ENCODE measurements at places on chromosomes 5 and 9.
A peak's percentile ranks its signal among the peaks of the same experiment; 100 is the strongest.

DNA sequence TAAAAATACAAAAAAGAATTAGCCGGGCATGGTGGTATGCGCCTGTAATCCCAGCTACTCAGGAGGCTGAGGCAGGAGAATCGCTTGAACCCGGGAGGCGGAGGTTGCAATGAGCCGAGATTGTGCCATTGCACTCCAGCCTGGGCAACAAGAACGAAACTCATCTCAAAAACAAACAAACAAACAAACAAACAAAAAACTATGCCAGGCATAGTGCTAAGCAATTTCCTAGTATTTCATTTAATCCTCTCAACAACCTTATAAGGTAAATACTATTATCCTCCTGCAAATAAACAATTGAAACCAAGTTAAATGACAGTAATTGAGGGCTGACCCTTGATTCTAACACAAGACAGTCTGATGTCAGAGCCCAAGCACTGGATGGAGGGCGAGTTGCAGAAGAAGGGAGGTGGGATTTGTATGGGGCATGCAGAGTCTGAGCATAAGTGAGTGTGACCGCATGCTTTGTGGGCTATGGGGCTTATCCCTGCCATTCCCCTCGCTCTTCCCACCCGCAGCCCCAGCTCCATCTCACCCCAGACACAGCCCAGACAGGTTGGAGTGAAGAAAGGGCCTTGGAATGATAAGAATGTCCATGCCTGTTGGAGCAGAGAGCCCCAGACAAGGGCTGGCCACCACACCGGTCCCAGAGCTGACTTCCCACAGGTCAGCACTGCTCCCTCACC is 24.3 kb upstream of the RPS14 start:
- no peak for DNase-seq

DNA sequence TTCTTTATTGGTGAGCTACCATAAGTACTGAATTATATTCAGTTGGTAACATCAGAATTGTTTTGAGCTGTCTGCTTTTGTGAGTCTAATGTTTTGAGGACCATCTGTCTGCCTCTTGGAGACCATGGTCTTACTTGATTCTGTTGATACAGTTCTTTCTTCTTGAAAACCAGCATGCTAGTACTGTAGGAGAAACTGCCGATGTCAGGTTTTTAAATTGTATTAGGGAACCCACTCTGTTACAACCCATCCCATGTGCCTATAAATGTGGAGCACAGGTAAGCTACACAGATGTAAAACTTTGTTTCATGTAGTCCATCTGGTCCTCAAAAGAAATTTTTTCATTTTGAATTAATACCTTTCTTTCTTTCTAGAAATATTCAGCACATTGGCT is 103.4 kb upstream of the DMRTA1 start:
- no peak for DNase-seq

GRCh38 chr9:89994988-89995613 is 390.3 kb downstream of the GADD45G start:
- no peak for DNase-seq

GRCh38 chr9:83138422-83139135 is 75.6 kb upstream of the RASEF start:
- DNase-seq = no peak

DNA sequence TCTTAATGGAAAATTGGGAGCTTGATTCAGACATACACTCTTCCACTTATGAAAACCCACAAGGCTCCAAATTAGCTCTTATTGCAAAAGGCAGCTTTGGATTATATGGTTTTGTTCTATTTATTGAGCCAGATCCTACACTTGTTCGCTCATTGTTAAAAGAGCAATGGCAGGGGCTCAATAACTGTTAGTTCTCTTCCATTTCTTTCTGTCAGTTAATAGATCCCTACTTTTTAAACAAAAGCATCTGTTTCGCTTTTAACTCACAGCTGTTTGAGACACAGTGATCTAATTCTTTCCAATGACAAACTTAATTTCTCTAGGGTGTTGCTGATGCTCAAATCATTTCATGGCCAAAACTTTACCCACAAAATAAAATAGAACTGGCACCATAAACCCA is 11.7 kb downstream of the C5 start:
- no peak for DNase-seq

- DNase-seq = no peak
These were observed 16.6 kb downstream of the USP20 start for GRCh38 chr9:129851821-129852220.

- DNase-seq = no peak
These were observed 2.3 kb downstream of the BRD3OS start for GRCh38 chr9:134027561-134027960.

- DNase-seq = no peak
These were observed 6.2 kb upstream of the FCHSD1 start for GRCh38 chr5:141657404-141657803.

- no peak for DNase-seq
These were observed 525.9 kb downstream of the EBF1 start for GRCh38 chr5:158573829-158574228.

DNA sequence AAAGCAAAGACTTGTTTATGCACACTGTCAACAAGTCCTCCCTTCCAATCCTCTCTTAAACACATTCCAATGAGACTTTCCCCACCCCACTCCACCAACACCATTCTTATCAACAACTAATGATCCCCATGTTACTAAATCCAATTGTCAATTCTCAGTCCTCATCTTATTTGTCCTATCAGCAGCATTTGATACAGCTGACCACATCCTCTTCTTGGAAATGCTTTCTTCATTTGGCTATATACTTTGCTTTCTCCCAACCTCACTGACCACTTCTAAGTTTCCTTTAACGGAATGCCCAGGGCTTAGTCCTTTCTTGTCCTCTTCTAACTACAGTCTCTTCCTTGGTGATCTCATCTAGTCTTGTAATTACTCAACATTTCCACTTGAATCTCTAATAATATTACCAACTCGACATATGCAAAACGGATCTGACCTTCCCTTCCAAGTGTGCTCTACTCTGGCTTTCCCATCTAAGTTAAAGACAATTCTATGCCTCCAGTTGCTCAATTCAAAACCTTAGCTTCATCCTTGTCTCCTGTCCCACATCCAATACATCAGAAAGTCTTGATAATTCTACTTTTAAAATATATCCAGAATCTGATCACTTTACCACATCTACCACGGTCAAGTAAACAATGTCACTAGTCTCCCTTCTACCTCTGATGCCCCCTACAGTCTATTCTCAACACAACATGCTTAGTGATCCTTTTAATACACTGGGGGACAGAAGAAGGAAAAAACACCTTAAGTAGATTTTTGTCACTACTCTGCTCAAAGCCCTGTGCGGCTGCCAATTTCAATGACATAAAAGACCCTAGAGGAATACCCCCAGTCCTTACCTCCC is 25.5 kb downstream of the AGTPBP1 start:
- no peak for DNase-seq

- no peak for DNase-seq
These were observed 272.8 kb downstream of the CWC27 start for GRCh38 chr5:65041296-65042158.

DNA sequence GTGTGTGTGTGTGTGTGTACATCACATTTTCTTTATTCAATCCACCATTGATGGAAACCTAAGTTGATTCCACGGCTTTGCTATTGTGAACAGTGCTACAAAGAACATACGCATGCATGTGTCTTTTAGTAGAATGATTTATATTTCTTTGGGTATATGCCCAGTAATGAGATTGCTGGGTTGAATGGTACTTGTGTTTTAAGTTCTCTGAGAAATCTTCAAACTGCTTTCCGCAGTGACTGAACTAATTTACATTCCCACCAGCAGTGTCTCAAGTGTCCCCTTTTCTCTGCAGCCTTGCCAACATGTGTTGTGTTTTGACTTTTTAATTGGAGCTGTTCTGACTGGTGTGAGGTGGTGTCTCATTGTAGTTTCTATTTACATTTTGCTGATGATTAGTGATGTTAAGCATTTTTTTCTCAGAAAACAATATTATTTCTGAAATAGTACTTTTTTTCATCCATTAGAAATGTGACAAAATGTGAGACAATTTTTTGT is 769.7 kb downstream of the TAF11L14 start:
- DNase-seq = no peak

GRCh38 chr5:133228316-133228715 is 176.5 kb downstream of the HSPA4 start:
- no peak for DNase-seq

DNA sequence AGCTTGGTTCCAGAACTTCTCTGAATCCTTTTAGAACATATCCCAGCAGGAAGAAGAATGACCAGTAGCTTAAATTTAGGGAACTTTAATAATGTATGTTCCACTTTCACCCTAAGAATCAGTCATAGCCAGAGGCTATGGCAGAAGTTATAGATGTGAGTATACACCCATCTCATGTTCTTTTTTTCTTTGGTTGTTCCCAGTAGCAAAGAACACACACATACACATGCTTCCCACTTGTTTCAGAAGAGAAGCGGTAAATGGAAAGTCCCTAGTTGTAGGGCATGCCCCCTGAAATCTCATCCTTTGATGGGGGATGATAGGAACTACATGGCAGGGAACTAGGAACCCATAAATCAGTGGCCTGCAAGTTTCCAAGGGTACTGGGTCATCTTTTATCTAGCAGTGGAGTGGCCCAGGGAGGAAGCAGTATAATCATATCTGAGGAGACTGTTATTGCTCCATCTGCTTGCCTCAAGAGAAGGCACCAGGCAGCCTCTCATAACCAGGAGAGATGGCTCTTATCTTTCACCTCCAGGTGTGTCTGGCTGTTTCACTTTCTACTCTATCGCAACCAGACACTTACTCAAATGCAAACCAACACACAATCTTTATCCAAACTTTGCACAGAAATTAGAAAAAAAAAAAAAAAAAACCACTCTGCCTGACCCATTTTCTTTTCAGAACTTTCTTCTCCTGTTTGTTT is 109.5 kb downstream of the SNCAIP start:
- DNase-seq = no peak

DNA sequence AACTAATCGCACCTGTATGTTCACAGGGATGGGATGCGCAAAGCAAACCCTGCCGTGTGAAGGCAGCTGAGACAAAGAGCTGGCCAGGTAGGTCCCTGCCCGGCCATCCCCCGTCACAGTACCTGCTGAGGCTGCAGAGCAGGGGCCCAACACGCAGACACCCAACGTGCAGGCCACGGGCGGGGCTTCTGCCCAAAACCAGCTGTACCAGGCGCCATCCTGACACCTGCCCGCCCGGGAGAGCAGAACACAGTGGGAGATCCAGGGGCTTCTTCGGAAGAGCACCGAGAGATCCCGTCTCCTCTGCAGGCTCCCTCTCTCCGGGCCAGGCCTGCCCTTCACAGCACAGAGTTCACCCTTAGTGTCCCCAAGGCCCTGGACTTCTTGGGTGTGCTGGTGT is 28.4 kb downstream of the ABO start:
- no peak for DNase-seq

- DNase-seq = no peak
These were observed 30.1 kb upstream of the PRDM12 start for GRCh38 chr9:130634191-130634768.

- no peak for DNase-seq
These were observed 24.2 kb downstream of the ENHO start for GRCh38 chr9:34498553-34498952.

- peak; percentile 65 for DNase-seq
These were observed 1.5 kb downstream of the PARP8 start for GRCh38 chr5:50667653-50668595.

GRCh38 chr5:168377525-168377924 is 86.1 kb downstream of the WWC1 start:
- no peak for DNase-seq

DNA sequence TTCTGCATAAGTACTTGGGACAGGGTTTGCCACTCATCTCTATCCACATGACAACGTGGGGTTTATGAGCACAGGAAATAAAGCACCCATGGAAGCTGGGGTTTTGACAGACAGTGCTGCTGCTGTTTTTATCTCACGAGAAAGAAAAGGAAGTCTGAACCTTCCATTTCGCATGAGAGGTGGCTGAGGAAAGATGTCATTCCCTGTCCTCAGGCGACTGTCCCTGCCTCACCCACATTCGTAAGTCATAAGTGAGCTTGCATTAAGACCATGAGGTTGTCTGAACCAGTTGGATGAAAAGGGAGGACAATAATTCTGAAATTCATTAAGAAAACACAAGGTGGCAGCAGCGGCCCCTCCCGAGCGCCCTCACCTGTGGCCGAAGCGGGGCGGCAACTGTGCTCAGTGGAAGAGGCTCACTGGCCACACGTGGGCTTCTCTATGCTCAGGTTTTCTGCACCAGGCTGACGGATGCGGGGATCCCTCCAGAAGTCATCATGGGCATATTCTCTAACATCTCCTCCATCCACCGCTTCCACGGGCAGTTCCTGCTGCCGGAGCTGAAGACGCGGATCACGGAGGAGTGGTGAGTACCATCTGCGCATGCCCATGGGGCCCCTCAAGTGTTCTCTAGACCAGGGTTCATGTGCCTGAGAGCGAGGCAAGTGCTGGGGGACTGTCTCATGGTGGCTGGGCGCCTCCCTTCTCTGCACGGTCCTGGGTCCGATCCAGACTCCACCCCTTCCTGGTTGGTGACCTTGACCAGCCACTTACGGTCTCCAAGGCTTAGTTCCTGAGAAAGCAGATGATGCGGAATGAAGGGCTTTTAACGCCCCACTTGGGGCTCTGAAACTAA is 54.7 kb upstream of the SUSD3 start:
- peak; percentile 62 for DNase-seq

GRCh38 chr9:135792268-135793128 is 90.5 kb downstream of the KCNT1 start:
- DNase-seq = no peak

DNA sequence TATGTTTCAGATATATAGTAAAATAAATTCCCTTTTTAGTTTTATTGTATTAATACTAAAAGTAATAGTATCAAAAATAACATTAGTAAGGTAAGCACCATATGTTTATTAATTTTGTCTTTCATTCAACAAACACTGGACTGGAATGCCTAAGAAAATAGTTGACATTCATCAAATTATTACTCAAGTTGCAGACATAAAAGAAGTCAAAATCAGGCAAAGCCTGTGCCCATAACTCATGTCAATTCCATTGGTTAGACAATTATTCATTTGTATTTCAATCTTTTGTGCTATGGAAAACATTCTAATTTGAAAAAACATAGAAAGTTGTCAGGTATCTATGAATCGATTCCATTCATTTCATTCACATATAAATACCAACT is 158.9 kb downstream of the CEMIP2 start:
- no peak for DNase-seq

- DNase-seq = no peak
These were observed 366.0 kb upstream of the TRPC7 start for GRCh38 chr5:136731241-136731900.

- no peak for DNase-seq
These were observed 209.8 kb downstream of the CDH12 start for GRCh38 chr5:22643356-22643755.

GRCh38 chr9:126612813-126613641 is 701 bp upstream of the LMX1B start:
- no peak for DNase-seq

DNA sequence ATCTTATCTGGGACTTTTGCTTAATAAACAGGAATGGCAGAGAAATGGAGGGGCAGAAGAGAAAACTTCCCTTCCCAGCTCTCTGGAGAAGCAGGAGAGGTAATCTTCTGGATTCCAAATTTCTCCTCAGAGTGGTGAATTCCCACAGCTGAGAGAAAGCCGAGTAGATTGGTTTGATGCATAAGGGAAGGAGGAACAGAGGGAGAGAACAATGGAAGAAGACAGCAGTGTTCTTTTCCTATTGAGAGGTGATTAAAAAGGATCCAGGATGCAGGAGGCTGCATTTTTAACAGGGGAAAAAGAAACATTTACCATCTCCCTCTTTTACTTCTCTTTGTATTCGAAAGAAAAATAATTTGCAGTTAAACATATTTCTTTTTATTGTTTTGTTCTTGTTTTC is 13.1 kb downstream of the SH3RF2 start:
- DNase-seq = no peak
